ENCODE measurements at places on chromosomes 3 and 15. TPM values are rescaled to one million over a fixed set of nuclear protein-coding genes. Genes with fewer than 3 reads are reported as not detected.
A peak's percentile ranks its signal among the peaks of the same experiment; 100 is the strongest.

CHRNA3 gene
- not detected for total RNA-seq

- DNase-seq: no peak
Observed at GRCh38 chr15:37101980-37102304, 1.6 kb upstream of the MEIS2 start.

ACTC1 gene
- not detected for total RNA-seq

- no peak for DNase-seq
Observed at GRCh38 chr15:33145447-33145846, 49.1 kb downstream of the FMN1 start.

MEIS2 gene
- total RNA-seq: not detected

DNA sequence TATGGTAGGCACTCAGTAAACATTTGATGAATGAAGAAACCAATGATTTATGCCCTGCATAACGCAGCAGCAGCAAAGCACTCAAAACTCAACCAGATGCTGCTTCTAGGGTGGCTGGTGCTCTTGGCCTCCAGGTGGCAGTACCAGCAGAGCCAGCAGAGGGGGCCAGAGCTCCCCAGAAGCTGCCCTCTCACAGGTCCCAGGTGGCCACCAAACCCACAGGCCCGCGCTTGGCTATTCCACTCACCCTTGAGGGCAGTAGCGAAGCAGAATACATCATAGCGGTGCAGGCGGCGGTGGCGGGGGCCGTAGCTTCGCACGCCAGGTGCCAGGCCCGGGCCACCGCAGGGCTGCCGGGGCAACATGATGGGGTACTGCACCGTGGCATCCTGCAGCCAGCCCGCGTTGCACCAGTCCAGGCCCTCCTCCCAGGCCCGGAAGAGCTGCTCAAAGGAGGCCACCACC lies 16.6 kb downstream of the HAPLN3 start:
- DNase-seq: peak; percentile 27

SCAMP2 gene
- 107 TPM for total RNA-seq

DNA sequence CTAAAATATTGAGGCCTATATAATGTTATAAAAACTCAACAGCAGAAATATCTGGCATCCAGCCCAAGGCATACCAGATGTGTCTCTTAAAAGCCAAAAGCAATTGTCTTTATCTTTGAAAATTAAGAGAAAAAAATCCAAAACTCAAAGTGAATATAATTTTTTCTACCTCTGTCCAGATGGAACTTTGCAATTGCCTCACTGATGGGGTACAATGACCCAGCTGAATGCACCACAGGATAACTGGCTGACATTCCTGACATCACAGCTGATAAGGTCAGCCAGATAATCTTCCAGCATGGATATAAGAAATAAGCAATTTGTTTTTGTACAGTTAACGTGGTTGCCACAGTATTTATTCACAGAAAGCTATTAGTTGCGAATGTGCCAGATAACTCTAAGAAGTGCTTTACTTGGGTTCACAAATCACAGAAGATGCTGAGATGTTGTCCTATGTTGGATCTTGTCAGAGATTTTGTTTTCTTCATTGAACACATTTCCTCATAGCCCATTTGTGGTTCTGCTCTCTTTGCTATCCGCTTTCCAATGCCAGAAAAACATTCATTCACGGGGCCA lies 566.9 kb upstream of the CCDC54 start:
- DNase-seq: no peak

TRPC1 gene
- 1.6 TPM for total RNA-seq

DNA sequence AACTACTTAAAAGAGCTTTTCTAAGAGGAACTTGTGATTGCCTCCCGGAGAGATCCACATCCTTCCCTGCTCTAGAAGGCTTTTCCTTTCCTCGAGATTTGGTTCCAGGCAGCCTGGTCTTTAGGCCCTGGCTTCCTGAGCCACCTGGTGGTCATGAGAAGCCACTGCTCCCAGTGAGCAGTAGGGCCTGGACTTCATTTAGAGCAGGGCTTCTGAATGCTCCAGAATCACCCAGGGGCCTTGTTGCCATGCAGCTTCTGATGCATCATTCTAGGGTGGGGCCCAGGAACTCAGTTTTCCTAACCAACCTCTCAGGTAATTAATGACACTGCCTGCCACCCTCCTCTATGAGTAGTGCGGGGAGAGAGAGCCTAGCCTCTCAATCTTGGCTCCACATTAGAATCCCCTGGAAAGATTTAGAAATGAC lies 29.6 kb downstream of the PSMD6 start:
- peak; percentile 66 for DNase-seq

DNA sequence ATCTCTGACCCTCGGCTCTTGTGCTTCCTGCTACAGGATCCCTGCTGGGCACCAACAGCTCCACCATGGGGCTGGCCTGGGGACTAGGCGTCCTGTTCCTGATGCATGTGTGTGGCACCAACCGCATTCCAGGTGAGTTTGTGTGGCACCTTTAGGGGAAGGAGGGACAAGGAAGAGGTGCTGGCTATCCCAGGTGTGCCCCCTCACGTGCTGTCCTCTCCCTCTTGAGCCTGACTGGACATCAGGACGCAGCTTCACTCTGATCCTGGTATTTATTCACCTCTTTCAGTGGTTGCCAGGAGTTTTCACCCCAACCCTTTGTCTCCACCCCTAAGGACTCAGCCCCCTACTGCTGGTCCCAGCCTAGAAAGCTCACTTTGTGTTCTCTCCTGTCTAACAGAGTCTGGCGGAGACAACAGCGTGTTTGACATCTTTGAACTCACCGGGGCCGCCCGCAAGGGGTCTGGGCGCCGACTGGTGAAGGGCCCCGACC lies 960 bp downstream of the THBS1 start:
- DNase-seq: no peak

GRCh38 chr15:90883976-90884718 lies at the start of gene FES:
TSS of gene FES (plus strand) at chr15:90884504. CDS start at chr15:90885046, 542 bp downstream.
- no peak for DNase-seq

RAD18 gene
- total RNA-seq: 19.8 TPM

DNA sequence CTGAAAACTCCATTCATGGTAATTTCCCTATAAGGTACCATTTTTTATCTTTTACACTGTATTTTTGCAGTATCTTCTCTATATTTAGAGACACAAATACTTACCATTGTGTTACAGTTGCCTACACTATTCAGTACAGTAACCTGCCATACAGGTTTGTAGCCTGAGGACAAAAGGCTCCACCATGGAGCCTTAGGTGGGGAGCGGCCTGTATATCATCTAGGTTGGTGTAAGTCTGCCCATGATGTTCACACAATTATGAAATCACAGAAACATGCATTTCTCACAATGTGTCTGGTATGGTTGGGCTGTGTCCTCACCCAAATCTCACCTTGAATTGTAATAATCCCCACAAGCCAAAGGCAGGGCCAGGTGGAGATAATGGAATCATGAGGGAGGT lies 43.9 kb upstream of the LYSMD4 start:
- no peak for DNase-seq

GRCh38 chr15:98649472-98650416 lies 1.4 kb downstream of the IGF1R start:
- peak; percentile 38 for DNase-seq

DNA sequence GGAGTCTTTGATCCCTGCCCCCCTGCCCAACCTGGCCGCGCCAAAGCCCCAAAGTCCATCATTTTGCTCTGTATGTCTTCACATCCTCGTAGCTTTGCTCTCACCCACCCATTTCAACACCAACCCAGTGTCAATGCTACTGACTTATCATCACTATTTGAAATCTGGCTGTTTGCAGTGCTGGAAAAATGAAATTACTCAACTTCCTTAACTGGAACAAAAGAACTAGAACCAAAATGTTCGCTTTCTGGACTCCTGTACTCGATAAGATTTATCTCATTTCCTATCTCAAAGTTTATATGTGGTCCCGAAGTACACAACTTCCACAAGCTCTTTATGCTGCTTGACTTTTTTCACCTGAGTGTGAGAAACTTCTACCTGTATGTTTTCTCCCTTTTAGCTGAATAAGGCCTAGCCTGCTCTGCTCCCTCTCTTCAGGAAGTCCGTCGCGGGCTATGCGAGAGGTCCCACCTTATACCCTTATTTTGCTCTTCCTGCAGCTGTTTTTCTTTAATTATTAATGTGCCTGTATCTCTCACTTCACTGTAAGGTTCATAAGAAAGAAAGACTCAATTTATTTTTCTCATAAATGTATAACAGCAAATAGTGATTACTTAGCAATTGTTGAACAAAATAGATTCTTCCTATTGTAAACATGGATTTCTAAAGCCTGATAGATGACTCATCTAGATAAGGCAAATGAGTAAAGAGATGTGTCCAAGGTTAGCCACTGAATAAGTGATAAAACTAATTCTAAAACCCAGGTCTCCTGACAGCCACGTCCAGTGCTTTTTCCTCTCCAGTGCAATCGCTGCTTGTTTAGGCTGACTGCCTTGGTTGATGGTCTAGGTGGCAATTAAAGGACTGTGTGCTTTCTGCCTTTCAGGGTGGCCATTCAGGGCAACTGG lies 464.1 kb upstream of the TPRG1 start:
- no peak for DNase-seq

DNA sequence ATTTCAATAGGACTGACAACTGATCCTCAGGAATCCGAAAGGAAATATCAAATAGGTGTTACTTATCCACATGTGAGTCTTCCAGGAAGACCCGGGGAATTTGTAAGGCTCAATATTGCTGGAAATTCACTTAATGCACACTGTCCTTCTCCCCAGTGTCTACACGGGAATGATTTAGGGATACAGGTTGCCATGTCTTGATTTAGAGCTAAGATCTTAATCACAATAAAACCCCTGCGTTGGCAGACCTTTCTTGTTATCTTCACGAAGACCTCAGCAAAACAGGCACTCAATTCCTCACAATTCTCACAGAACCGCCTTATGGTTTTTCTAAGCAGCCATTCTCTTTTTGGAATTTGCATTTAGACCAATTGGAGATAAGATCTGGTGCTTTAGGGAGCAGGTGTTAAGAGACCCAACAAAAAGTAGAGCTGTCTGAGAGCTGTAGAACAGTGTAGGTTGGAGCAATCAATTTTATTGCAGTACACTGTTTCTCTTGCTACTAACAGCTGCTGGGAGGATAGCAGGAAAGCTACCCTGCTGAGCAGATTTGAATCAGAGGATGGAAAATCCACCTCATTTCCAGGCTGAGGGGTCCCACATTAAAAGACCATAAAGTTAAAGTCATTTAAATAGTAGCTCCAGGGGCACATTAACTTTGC lies 925.7 kb downstream of the EPHA3 start:
- DNase-seq: no peak

DNA sequence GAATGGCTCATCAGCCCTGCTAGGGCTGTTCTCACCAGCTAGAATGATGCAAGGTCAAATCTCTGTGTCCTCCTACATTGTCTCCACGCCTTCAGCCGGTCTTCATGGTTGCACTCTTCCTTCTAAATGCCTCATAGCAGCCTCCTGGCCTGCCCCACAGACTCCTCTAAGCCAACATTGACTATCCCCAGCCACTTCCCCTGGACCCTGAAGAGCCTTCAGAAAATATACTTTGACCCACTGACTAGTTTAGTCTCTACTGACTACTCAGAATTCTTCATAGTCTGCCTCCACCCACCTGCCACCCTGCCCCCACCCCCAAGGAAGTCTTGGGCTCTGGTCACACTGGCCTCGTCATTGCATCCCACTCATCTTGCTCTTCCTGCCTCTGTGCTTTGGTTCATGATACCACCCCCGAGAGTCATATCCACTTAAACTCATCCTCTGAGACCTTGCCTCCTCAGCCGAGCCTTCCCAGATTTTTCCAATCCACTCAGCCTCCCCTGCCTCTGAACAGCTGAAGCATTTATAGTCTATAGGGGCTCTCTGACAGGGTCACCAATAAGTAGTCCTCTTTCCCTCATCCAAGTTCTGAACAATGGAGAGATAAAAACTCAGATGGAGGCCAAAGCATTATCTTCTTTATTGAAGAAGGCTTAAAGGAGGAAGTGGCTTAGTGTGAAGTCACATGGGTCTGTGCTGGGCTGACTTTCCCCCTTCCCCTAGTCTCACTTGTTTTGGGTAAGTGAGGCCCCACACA lies 9.5 kb upstream of the DOCK3 start:
- DNase-seq: no peak

DNA sequence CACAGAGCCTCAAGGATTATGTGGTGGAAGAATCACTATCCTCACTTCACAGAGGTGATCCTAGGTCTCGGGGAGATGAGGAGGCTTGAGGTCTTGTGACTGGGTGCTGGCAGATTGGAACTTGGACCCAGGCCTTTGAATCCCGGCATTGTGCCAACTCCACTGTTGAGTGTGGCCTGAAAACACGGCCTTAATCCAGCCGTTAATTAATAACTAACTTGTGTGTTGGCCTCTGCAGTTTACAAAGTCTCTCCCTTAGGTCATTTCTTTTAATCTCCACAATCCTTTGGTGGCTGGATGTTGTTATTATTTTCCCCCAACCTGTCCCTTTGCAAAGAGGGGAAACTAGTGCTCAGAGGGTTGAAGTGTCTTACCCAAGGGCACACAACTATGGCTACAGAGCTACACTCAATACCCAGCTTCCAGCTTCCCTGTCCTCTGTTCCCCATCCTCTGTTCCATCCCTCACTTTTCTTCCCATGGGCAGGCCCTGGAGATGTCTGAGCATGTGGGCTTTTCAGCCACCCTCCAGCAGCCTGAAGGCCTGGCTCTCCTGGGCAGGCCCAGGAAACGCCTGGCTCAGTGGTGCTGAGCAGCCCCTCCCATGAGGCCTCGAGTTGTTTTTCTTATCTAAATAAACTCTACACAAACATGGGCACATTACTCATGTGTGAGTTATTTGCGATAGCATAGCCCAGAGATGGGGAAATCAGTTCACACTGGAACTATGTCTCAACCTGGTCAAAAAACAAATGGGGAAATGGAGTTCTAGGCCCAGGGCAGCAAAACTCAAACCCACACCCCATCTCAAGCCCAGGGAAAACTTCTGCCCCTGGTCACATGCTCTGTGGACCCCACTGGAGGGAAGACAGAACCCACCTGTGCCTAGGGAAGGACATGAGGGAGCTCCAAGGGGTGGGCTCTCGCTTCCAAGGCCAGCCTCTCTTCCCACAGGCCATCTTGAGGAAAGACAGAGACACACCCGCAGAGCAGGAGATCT lies 16.8 kb upstream of the SMAD3 start:
- DNase-seq: no peak

DNA sequence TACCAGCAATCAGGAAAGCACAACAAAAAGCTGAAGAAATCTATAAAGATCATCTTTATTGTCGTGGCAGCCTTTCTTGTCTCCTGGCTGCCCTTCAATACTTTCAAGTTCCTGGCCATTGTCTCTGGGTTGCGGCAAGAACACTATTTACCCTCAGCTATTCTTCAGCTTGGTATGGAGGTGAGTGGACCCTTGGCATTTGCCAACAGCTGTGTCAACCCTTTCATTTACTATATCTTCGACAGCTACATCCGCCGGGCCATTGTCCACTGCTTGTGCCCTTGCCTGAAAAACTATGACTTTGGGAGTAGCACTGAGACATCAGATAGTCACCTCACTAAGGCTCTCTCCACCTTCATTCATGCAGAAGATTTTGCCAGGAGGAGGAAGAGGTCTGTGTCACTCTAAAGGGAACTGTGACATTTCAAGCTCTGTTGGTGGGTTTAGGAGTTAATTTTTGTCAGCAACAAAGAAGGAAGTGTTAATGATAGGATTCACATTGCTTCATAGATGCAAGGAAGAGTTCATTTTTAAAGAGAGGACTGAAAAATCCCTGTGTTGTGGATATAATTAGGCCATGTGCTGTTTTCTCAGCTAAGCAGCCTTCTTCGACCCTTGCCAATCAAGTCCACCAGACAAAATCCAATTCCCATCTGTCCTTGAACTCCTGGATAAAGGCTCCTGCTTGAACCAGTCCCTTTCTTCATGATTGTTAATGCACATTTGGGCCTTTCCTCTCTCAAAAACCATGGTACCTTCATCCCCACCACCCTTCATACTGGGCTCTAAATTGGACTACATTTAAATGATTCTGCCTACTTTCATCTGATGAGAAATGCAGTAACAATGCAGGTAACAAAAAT lies 1.2 kb downstream of the GPR15 start:
- DNase-seq: no peak
